Stimulated activated memory B cell treated with anti-CD40 and anti-IgM and Interleukin-4, amounts not matched to agents 10 μg/mL and 1 μg/mL and 100 μg/mL, for 72 hours (primary cell): ENCODE measurements at places on chromosomes 2 and 18.

DNA sequence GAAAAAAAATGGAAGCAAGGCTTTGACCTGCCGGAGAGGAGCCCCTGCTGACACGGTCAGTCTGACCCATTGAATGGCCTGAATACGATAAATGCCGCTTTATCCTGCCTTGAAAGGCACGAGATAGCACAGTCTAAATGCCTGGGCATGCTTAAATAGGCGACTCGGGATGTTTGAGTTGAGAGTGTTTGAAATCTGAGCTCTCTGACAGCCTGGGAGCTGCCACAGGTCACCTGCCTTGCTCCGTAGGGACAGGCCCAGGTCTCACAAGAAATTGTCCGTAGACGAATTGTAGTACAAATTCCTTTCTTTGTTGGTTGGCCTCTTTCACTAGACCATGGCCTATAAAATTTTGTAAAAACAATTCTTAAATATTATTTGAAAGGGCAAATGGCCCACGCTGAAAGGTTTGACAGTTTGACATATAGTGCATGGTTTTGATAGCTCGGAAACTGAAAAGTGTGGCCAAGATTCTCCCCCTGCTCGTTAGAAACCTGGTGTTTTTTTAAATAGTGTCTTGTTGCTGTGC is 72.8 kb downstream of the MEIS1 start:
- ATAC-seq = no peak

DNA sequence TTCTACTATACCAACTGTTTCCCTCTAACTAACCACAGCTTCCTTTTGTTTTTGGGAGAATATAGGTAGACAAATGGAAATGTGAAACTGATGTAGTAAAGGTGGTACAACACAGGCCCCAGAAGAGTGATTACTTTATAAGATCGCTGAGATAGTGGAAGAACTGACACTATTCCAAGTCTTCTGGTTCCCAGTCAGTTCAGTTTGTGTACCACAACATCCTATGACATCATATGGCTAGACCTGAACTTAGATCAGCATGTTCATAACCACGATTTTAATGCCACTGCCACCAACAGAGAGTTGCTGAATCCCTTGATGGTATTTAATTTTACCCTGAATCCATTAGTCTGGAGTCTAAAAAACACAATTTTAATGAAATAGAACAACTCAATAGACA is 328.9 kb downstream of the GPD2 start:
- ATAC-seq = no peak

DNA sequence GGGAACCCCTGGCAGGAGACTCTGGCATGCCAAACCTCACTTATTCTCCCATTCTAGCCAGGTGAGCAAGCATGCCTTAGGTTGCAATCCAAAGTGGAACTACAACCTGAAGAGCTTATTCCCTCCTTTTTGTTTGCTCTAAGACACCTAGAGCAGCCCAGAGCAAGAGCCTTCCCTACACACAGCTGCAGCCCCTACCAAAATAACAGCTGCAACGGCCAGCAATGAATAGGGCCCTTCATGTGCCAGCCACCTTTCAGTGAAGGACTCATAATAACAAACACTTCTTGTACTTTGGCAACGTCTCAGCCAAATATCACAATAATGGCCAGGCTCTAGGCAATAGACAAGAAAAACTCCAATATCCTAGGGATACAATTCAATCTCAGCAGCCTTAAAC is 178.7 kb downstream of the ALK start:
- ATAC-seq = no peak

DNA sequence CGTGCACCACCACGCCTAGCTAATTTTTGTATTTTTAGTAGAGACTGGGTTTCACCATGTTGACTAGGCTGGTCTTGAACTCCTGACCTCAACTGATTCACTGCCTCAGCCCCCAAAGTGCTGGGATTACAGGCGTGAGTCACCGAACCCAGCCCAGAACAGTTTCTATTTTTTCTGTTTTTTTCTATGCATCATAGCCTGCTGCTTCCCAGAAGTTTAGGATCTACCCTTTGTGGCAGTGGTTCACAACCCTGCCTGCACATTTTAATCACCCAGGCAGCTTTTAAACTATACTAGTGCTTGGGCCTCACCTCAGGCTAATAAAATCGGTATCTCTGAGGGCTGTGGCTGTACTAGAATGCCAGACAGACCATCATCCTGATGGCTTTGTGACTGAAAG is 39.7 kb upstream of the SOCS6 start:
- no peak for ATAC-seq

- no peak for ATAC-seq
Observed at GRCh38 chr2:54313147-54313546, 57.1 kb upstream of the TSPYL6 start.

- no peak for ATAC-seq
Observed at GRCh38 chr18:59963229-59963628, 63.4 kb downstream of the PMAIP1 start.

DNA sequence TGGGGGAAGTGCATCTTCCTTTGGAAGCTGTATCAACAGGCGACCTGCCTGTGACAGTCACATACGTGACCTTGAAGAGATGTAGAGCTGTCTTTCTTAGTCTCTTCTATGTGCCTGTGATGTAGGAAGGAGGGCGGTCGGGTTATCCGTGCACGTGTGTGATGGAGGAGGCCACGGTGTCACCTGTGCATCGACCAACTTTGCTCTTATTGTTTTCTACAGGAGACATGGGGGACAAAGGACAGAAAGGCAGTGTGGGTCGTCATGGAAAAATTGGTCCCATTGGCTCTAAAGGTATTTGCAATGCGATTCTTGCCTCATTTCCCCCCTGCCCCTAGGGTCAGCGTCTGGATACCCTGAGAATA is 20.7 kb upstream of the ALLC start:
- ATAC-seq = no peak

DNA sequence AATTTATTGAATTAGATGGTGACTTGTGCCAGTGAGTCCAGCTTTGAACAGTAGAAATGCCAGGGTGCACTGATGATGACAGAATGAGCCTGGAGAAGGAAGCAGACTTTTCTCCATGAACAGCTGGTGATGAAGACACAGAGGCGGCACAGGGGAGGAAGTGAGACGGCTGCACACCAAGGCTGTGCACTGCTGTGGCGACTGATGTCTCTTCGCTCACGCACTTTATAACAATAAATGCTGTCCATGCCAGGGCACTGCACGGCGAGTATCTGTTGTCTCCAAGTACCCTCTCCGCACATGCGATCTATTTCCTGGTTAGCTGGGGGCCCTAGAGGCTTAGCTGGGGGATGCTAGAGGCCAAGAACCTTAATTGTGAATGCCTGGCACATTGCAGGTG is 175.2 kb downstream of the TMEM200C start:
- ATAC-seq = no peak

- no peak for ATAC-seq
Observed at GRCh38 chr2:96702098-96702785, 37.6 kb downstream of the LMAN2L start.

DNA sequence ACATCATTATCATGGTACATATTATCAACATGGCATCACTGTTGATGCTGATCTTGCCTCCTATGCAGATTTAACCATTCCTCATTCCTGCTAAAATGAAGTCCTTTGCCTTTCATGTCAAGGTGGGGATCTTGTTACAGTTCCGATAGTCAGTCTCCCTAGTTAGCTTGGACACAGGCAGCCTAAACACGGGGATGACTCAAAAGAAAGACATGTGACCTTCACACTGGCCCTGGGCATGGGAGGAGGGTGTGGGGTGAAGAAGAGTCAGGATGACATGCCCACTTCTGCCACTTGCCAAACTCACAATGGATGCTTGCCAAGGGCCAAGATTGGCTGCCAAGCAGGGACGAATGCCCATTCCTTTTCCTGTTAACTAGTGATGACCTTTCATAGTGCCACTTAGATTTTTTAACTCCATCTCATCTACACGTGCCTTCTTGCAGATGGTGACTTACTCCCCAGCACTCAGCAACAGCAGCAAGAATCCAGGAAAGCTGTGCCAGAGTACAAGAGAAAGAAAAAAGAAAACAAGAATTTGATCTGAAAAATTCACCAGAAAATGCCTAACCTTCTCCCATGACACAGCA is 13.9 kb upstream of the SLC1A4 start:
- ATAC-seq = no peak

DNA sequence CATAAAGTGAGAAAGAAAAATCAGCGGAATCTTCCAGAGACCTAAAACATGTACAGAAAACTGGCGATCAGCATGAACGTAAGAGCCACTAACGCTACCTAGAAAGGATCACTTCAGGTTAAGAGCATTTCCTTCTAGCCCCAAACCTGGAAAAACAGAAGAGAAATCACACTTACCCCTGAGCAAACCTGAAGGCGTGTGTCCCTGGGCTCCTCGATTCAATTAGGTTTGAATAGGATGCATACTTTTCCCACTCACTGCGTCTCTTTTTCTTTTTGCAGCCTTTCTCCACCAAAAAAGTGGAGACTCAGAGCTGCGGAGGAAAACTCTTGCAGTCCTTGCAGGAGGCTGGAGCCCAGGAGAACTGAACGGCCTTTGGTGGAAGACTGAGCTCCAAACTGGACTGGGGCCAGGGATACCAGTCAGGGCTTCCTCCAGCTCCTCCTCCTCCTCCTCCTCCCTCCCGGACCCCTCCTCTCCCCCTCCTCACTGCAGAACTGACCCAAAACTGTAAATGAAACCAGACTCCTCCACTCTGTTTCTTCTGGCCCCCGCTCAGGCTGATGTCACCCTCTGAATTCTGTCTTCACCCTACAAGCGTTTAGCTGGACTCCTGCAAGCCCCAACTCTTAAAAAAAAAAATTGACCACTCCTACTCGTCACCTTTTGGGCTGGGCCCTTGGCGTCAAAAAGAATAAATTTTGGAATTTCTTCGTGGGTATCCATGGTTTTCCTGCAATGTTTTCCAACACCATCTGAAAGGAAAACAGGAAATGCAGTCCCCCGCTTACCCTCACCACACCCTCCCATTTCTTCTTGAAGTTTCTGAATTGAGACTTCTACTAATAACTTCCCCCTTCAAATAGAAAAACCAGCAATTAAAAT is at the start of gene COL6A3:
Gene COL6A3 (minus strand): TSS at position 388 of the 885 bp plus-strand sequence. CDS start 17,347 bp downstream, outside the sequence.
- ATAC-seq = no peak

- no peak for ATAC-seq
Observed at GRCh38 chr2:62303788-62304187, 107.9 kb downstream of the B3GNT2 start.

DNA sequence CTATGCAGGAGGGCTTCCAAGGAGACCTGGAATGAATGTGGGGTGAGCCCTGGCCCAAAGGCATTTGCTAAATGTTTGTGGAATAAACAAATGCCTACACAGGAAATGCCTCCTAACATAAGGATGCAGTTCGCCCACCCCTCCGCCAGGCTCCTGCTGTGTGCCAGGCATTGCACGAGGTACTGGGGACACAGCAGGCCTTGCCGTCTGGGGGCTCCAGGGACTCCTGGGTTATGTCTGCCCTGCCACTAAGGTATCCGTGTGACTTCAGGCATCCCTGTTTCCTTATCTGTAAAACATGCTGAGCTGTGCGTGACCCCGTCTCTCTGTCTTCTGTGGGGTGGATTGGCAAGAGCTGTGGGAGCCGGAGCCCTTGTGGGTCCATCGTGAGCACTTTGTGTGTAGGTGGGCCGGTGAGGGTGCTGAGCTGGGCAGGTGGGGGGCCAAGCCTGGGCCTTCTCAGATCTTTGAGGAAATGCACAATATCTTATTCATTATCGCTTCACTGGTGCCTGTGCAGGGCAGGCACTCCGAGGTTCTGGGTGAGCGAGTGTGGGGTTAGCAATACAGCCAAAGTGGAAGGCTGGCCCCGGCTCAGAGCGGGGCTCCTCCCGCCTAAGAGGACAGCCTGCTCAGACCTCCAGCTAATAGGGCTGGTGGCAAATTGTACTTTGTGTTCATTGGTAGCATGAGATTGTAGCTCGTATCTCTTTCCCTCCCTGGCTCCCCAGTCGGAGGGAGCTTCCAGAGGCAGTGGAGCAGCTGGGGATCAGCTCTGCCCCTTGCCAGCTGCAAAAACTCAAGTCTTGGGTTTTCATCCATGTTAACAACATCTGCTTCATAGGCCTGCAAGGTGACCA is 126.8 kb downstream of the GLI2 start:
- ATAC-seq = no peak

DNA sequence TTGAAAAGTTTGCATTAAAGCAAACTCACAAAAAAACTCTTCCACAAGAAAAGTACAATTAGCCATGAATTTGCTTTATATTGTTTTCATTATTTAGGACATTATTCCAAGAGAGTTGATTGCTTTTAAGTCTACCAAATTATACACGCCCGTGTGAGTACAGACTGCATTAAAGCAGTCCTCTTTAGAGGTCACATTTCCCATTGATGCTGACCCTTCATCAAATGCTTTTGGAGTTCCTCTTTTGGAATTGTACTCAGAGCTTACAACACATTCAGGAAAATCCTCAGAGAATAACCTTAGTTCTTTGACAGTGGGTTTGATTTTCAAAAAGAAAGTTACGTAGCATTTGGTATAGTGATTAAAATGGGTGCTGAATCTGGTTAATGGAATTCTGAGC is 256.1 kb downstream of the CDH2 start:
- no peak for ATAC-seq
